ENCODE measurements at places on chromosomes 1 and 21.

DNA sequence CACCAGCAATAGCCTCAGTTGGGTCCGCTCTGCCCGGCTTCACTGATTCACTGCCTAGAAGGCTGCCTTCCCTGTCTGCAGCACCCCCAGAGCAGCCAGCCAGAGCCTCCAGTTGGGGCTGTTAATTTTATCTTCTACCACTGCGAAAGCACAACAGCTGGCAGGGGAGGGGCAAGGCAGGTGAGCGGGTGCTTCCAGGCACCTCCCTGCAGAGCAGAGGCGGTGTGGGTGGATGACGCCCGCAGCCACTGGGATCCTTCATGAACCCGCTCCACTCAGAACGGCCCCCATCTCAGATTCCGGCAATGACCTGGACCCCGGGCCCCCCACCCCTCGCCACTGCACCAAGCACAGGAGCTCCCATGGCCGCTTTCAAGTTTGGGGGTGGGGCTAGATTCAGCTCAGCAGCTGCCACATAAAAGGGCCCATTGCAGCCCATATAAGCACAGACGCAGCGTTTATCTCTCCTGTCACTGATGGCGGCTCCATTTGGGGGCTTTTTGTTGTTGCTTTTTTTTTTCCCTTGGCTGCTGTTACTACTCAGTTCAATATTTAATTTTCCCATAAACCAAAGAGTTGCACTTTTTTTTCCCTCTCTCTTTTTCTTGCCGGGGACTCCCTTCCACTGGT, 128.0 kb upstream of the KLHDC7A start:
- DNase-seq, result no peak

DNA sequence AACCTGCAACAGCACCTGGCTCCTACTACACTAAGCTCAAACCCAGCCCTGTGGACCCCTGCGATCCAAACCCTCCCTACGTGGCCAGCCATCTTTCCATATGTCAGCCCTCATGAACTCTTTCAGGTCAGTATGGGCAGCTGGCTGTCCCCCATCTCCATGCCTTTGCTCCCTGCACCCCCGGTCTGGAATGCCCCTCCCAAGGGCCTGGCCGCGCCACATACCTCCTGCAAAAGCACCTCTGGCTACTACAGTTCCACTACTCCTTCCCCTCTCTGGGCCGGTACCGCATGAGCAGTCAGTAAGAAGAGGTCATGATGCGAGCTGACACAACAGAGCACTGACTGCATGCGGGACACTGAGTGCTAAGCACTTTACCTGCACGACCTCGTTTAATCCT, 10.0 kb upstream of the TAGLN2 start:
- no peak for DNase-seq

- no peak for DNase-seq
These were observed 73.1 kb upstream of the LRRN2 start for GRCh38 chr1:204758601-204759000.

- no peak for DNase-seq
These were observed 38.4 kb upstream of the RBM34 start for GRCh38 chr1:235199441-235199840.

GRCh38 chr1:6171548-6172124, 8.5 kb downstream of the CHD5 start:
- DNase-seq, result no peak
